ENCODE measurements at places on chromosomes 13 and 19.
A peak's percentile ranks its signal among the peaks of the same experiment; 100 is the strongest.

- DNase-seq: no peak
These were observed 574.3 kb upstream of the PCDH20 start for GRCh38 chr13:61989978-61990377.

DNA sequence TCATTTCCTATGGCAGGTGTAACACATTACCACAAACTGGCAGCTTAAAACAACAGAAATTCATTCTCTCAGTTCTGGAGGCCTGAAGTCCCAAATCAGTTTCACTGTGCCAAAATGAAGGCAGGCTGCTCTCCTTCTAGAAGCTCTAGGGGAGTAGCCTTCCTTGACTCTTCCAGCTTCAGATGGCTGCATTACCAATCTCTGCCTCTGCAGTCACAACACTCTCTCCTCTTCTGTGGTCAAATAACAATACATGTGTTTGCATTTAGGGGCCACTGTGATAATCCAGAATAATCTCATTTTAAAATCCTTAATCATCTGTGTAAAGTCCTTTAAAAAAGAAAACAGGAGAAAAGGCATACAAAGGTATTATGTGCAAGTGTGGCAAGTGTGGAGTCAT, 7.8 kb downstream of the DIAPH3 start:
- no peak for DNase-seq

GRCh38 chr13:112058519-112058873, 8.5 kb upstream of the SOX1 start:
- DNase-seq: no peak

GRCh38 chr19:49441960-49442350, 628 bp upstream of the SLC17A7 start:
- no peak for DNase-seq

GRCh38 chr13:77207943-77208342, 119.0 kb downstream of the MYCBP2 start:
- DNase-seq: peak; percentile 53

GRCh38 chr19:47190167-47190727, 40.8 kb downstream of the BBC3 start:
- DNase-seq: peak; percentile 73

GRCh38 chr13:41008349-41008980, 10.7 kb downstream of the ELF1 start:
- DNase-seq: peak; percentile 31

- peak; percentile 92 for DNase-seq
These were observed at the start of gene SPRY2 for GRCh38 chr13:80341101-80341755. TSS of gene SPRY2 (minus strand) at chr13:80341126. CDS start at chr13:80337705, 3,421 bp downstream.

DNA sequence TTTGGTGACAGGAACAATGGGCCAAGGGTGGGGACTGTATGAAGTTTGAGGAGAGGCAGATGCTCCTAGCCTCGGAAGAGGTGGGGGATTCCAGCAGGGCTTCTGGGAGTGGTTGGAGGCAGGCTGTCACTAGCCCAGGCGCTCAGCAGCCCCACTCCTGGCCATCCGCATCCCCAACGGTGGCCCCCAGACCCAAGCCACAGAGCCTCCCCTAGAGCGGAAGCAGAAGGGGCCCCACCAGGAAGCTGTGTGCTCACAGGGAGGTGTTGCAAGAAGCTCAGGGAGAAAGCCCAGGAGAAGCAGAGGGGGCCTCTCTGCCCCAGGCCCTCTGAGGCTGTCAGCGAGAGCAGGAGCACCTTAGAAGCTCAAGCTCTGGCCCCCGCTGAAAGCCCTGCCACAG, 8.3 kb downstream of the PRAM1 start:
- DNase-seq: no peak

- no peak for DNase-seq
These were observed 782.9 kb upstream of the MIR17HG start for GRCh38 chr13:90564566-90564965.

- no peak for DNase-seq
These were observed 4.8 kb downstream of the ISYNA1 start for GRCh38 chr19:18433015-18433691.

GRCh38 chr19:47023448-47023794, 3.8 kb downstream of the NPAS1 start:
- DNase-seq: no peak

DNA sequence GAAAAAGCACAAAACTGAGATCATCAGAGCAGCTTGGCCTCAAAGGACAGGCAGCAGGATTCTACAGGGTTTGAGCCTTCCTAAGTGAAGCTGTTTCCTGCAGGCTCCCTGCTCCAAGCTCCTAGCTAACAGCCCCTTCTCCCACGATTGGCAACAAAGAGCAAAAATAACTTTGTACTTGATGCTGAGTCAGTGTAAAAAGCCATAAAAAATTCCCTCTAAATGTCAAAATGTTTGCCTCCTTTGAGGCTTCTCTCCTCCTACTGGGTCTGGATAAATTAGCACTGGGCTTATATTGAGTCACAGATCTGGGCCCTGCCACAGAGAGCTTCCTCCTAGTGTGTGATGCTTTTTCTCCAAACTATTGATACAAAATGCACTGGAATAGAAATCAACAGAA, 153.3 kb downstream of the TNFRSF19 start:
- peak; percentile 67 for DNase-seq

- no peak for DNase-seq
These were observed 112.1 kb downstream of the LACC1 start for GRCh38 chr13:43991773-43992201.

- no peak for DNase-seq
These were observed 56.5 kb downstream of the KCTD12 start for GRCh38 chr13:76829572-76830327.

DNA sequence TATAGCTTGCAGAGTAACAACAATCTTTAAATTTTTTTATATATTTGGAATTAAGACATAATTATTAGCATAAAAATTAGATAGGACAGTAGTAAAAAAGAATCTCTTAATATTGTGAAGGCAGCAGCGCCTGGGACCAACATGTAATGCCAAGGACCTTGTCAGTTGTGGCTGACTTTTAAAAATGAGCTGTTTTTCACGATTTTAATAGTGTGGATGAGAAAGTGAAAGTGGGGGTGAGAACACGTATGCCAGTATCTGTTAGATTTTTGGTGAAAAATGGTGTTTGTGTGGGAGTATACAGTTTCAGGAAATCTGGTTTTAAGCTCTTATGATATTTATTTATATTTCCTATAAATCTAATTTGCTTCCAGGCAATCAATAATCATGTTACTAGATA, 125.2 kb downstream of the LMO7 start:
- no peak for DNase-seq

DNA sequence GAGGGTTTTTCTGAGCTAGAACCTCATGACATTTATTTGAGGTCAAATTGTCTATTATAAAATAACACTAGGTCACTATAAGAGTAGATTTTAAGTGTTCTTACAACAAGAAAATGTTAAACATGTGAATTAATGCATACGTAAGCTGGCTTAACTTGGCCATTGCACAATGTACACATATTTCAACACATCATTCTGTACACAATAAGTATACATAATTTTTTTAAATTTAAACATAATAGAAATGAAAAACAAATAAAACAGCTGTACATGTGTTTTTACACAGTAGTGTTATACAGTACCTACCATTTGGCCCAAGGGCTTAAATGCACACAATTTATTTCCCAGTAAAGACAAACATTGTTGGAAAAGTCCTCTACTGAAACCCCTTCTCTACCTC, 269.9 kb downstream of the DACH1 start:
- no peak for DNase-seq

DNA sequence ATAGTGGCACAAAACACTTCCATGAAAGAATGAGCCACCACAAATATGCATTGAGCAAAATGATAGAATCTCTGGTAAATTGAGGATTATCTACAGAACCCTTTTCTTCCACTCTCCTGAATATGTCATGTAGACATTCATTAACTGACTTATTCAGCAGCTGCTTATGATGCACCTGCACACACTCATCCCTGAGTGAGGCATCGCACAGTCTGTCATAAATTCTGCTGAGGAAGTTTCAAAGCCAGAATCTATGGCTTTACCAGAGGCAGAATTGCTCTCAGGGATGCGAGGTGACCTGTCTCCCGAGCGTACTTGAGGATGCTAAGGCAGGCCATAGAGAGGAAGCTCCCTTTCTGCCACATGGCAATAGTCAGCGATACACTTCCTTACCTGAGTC, 1090.2 kb downstream of the UQCRFS1 start:
- no peak for DNase-seq

GRCh38 chr13:63517371-63517770, 2101.7 kb upstream of the PCDH20 start:
- no peak for DNase-seq

DNA sequence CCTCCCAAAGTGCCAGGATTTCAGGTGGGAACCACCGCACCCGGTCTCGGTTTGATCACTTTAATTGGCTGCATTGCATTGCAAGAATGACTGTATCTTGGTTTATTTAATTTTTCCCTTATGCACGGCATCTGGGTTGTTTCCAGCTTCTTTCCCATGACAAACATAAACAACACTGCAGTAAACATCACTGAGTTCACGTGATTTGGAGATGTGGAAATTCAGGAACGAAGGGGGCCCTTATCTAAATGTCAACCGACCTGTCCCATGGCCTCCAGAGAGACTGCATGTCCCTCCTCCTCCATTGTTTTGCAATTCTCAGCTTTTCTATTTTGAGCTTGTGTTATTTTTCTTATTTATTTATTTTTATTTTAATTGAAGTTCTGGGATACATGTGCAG, 14.4 kb upstream of the SULT2B1 start:
- DNase-seq: no peak

- DNase-seq: no peak
These were observed 810.8 kb downstream of the OLFM4 start for GRCh38 chr13:53839461-53839860.

- DNase-seq: no peak
These were observed 1.1 kb upstream of the EID2B start for GRCh38 chr19:39533791-39534190.

GRCh38 chr19:11451871-11452619, 16.6 kb downstream of the PRKCSH start:
- no peak for DNase-seq

GRCh38 chr19:23436944-23437343, 41.7 kb upstream of the ZNF91 start:
- DNase-seq: no peak

DNA sequence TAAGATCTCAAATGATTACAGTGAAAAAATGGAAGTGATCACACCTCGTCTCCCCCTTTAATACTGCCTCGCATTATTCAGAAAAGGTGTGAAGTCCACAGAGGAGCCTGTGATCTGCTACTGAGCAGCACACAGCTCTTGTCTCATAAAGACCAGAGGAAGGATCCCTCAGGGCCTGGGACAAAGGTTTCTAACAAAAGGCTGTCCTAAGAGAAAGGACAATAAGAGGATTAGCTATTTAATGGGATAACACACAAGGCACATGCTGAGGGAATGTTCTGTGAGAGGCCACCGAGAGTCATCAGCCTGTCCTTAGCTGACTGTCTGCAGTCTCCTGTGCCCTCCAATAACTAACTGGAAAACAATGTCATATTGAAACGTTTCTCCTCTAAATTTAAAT, 26.7 kb downstream of the EBPL start:
- no peak for DNase-seq

- DNase-seq: peak; percentile 60
These were observed 1.8 kb downstream of the ETHE1 start for GRCh38 chr19:43524922-43525835.

DNA sequence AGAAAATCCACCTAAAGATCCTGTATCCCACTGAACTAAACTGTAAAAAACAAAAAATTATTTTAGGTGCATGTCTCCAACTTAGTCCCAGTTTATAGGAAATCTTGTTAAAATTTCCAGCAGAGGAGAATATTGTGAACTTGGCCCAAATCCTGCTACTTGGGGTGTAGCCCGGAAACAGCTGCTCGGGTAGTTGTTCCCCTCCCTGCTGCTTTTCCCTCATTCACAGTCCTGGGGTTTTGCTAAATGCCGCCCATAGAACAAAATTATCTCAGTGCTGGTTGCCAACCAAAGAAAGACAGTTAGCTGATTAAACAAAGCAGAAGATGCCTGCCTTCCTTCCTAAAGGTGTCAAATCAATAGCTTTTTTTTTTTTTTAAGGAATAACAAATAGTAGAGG, 330.5 kb upstream of the KLF12 start:
- peak; percentile 15 for DNase-seq

DNA sequence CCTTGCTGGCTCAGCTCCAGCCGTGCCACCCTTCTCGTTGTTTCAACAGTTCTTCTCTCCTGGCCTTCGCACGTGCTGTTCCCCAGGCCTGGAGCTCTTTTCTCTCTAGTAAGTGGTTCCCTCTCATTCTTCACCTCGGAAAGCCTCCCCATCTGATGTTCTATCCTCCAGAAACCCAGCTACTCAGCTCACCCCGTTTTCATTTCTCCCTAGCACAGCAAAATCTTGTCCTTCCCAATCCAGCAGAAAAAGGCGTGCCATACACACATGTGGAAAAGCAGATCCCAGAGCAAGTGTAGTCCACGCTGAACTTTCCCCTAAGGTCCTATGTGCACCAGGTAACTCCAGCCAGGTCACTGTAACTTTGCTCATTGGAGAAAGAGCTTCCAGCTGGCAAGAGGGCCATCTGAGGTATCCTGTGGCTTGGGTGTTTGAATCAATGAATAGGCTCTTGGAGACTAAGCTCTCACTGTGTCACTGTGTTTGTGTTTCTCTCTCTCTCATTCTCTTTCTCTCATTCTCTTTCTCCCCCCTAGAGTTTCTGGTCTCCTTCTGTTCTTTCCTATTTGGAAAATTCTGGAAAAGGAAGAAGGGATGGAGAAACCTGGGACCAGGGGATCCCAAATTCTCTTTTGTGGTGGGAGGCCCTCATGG, 49.0 kb downstream of the COLGALT1 start:
- no peak for DNase-seq

GRCh38 chr19:48044561-48044960, 682 bp upstream of the CABP5 start:
- no peak for DNase-seq

DNA sequence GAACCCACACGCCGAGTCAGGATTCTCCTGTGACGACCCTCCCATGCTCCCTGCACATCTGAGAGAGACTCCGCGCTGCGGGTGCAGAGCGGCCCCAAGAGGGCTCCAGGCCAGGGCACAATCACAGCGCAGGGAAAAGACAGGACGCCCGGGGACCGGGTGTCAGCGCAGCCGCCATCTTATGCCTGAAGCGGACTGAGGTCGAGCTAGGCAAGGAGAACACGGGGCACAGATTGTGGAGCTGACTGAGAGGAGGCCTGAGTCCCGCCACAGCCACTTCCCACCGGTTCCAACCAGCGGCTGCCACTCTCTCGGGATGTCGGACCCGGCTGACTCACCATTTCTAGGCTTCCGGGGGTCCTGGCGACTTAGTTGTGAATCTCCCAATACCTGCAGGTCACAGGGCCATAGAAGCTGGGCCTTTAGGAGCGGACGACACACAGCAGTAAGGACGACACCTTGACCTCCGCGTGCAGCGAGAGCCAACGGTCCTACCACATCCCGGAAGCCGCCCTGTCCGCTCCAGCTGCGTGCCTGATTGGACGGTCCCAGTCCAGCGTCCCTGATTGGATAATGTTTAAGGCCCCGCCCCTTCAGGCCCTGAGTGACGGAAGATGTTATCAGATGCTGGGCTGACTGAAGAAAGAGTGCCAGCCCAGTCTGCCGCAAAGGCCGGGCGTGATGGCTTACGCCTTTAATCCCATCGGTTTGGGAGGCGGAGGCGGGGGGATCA, at the start of gene ZNF728:
Gene ZNF728, minus strand, starts transcription at position 487 of the 733 bp plus-strand sequence. Its CDS starts 146 bp downstream, at position 341.
- DNase-seq: no peak

DNA sequence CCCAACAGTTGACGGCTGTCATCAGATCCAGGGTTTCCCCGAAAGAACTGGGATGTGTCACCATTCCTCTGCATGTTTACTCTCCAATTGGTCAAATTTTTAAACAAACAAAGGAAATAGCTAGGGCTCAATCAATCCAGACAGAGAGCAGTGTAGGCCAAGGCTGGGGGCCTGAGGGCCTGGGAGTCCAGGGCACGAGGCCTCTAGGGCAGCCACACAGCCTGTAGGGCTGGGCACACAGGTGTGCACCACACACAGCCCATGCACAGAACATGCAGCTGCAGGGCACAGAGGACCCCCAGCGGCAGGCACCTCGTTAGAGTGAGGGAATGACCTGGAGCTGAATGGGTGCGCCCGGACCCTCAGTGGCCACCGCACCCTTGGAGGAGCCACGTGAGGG, 9.5 kb downstream of the MIER2 start:
- DNase-seq: no peak

All from AG08395 (cell line).